Retina (tissue), 1 donor: ENCODE measurements at places on chromosomes 4 and X.
A peak's percentile ranks its signal among the peaks of the same experiment; 100 is the strongest.

DNA sequence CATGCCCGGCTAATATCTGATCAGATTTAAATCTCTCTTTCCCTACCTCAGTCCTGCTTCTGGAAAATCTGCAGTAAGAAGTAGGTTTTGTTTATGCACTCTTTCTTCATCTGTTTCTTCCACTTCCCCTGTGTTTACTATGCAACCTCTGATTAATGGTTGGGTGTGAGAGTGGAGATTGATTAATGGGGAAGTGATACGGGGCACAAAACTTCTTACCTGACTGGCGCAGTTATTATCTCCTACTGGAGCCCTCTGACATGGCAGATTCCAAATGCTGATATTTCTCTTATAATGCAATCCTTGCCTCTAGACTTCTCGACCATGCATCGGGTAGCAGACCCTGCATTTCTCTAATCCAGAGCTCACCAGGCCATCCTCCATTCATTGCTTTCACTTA is 60.2 kb upstream of the HPGD start:
- DNase-seq = no peak

DNA sequence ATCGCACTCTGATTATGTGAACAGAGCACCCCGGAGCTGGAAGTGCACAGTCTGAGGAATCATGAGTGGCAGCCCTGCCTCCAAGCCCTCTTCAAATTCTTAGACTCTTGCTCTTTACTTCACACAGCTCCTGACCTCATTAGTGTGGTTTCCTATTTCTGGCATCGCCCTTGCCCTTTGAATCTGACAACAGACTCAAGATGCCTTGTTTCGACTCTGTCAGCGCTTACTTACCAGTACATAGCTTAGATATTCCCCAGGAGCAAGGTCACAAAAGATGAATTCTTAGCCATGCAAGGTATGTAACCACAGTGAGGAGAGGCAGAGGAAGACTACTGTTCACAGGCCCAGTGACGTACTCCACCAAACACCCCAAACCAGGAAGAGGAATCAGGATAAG is 167.2 kb downstream of the KDR start:
- DNase-seq = no peak

GRCh38 chr4:57109847-57110639 is at the start of gene IGFBP7:
Gene IGFBP7, minus strand, starts transcription at chr4:57110385. Its CDS starts 34 bp downstream, at chr4:57110351.
- DNase-seq = peak; percentile 71

GRCh38 chr4:109589119-109589518 is 29.1 kb downstream of the MCUB start:
- DNase-seq = no peak

- DNase-seq = no peak
Measured at GRCh38 chr4:605702-606425, 19.5 kb upstream of the PDE6B start.

GRCh38 chr4:109332926-109333464 is 30.5 kb upstream of the COL25A1 start:
- no peak for DNase-seq

- no peak for DNase-seq
Measured at GRCh38 chr4:146059865-146060264, 115.7 kb upstream of the LSM6 start.

DNA sequence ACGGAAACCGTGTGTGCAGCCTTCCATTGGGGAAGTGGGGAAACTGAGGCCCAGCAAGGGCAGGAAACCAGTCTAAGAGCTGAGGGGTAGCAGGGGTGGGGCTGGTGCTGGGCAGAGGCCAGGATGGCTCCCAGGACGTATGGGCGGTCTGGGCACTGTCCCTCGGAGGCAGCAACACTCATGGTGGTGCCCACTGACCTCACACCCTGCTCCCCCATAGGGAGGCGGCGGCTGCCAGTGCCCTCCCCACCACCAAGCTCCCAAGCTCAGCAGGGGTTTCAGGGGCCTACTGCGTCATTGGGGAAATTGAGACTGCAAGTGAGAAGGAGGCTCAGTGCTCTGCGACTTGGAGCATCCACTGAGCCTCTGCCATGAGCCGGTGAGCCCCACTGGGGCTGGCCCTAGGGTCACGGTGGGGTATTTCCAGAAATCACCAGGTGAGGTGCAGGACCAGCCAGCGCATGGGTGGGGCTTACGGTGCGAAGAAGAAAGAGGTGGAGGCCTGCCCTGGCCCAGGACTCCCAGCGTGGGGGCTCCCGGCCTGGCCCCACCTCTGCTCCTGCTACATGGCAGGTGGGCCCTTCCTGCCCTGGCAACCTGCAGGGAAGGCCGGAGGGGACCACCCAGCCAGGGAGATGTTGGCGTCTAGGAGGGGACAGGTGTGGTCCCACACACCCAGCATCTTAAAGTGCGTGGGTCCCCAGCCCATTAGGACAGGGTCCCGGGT is 915 bp downstream of the MSANTD1 start:
- no peak for DNase-seq

- no peak for DNase-seq
Measured at GRCh38 chr4:6085691-6086628, 67.7 kb upstream of the C4orf50 start.

GRCh38 chr4:112075906-112076305 is 69.3 kb upstream of the FAM241A start:
- no peak for DNase-seq

GRCh38 chrX:53882331-53882730 is 161.9 kb downstream of the PHF8 start:
- DNase-seq = no peak

DNA sequence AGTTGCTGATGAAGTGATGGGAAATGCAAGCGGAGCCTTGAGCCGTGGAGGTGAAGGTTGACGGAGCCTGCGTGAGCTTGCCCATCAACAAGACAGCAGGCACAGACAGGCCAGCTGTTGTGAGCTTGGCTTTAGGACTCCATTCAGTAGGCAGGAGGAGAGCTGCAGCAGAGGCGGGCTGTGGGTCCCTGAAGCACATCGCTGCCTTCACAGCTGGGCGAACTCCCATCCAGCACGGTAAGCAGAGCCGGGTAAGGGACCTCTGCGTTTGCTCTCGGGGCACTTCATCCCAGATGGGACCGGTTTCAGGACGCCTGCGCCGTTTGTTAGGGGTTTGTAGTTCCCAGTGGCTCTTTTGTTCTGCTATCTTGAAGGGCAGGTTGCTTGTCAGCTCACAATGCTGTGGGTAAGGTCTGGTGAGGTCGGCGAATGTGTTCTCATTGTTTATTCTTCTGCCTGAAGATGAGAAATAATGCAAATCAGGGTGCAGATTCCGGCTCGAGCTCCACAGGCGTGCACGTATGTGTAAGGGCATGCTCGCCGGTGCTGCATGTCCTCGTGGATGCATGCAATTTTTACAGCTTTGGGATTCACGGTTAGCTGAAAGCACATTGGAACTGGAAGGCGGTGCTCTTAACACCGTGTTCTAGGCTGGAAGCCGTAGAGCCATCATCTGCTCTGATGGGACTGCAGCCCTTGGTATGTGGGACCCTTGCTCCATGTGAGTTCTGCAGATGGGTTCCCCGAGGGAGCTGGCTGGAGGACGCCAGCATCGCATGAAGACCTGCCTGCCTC is 54.6 kb upstream of the CLDN34 start:
- DNase-seq = peak; percentile 75

DNA sequence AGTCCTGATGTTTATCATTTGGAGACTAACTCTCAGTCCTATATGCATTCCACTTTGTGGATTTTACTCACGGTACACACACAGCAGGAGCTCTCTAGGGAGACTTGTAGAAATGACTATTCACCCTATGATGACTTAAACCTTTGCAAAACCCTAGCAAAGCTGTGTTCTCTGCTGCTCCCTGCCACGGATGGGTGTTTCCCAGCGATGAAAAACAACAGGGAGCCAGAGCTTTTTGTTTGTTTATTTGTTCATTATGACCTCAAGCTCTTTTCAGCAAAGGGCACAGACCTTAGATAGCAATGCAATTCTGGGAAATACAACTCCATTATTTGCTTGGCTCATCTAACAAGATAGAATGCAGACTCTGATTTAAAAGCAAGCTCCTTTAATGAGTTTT is 156.6 kb downstream of the GRIA3 start:
- DNase-seq = no peak

DNA sequence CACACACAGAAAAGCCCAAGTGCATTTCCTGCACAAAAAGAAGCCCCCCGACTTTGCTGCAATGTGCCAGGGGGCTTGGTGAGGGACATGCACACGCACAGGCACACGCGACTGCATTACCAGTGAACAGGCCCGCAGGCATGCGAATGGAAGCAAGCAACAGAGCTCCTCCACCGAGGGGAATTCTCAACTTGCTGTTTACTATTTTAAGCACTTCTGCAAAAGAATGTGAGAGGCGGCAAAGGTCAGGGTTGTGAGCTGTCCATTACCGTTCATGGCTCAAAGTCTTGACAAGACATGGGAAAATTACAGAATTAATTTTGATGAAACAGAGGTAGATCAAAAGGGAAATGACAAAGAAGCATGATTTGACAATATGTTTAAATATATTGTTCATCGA is 342.5 kb upstream of the NOCT start:
- DNase-seq = no peak

DNA sequence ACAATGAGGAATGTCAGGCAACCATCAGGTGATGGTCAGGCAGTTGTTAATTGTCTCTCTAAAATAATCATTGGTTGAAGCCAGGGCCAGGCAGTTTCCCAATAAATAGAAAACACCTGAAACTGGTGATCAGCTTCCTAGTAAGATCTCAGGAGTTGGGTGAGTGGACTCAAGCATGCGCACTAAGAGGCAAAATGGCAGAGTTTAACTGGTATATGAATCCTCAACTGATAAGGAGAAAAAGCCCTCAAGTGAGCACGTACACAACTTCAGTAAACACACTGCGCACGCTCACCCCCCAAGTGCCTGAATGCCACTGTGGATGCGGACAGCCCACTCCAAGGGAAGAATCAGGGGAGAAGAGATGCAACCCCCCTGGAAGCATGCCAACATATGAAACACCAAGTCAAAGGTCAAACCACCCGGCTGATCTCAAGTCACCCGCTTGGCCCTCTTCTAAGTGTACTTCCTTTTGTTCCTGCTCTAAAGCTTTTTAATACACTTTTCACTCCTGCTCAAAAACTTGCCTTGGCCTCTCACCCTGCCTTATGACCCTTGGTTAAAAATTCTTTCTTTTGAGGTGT is 39.9 kb downstream of the LNX1 start:
- no peak for DNase-seq

DNA sequence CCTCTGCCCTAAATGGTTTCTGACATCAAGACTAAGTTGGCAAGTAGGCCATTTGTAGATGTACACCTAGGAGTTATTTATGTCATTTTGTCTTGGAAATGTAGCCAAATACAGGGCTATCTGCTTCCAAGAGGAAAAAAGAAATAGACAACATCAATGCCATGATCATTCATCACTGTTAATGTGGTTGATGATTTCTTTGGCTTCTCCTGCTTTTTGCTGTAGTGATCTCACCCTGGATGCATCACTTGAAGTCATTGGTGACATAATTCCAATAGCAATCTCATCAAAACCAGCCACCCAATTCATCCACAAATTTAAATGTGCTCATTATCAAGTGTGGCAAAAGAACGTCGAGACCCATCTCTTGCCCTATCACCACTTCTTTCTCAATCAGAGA is 222.6 kb upstream of the PPARGC1A start:
- DNase-seq = no peak

DNA sequence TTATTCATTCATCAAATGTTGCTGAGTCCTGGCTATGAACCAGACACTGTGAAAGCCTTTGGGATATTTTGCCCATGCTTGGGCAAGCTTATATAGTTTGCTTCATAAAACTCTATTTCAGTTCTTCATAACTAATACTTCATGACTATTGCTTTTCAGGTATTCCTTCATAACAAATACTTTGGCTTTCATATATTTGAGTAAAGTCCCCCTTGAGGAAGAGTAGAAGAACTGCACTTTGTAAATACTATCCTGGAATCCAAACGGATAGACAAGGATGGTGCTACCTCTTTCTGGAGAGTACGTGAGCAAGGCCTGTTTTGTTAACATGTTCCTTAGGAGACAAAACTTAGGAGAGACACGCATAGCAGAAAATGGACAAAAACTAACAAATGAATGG is 1.7 kb upstream of the AFP start:
- DNase-seq = no peak

DNA sequence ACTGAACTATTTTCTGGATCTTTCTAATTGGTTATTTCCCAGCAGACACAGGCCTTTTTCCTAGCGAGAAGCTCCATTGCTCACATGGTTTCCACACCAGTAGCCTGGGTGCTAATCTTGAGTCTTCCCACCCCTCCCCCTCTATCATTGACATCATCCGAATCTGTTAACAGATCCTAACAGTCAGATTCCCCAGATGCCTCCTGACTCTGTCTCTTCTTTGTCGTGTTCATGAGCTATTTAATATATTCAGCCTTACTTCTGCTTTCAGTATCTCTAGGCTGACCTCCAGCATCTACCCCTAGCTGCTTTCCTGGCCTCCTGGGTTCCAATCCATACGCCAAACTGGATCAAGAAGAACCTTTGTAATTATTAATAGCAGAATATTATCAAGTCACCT is 85.0 kb downstream of the CLNK start:
- DNase-seq = no peak

DNA sequence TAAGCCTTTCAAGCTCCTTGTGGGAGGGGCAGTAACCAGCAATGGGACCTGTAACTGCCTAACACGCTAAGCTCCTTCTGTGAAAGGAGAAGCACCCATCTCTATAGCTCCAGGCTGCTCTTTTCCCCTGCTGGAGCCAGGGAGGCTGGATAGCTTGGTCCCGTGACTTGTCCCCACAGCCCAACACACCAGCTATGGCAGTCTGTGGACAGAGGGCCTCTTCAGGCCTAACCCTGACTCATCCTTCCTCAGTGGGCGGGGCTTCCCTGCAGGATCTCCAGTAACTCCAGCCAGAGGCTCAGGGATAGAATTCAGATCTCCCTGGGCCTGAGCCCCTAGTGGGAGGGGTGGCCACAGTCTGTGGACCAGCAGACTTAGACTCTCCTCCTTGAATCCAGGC is 1290.1 kb downstream of the PCDH7 start:
- DNase-seq = no peak

- DNase-seq = no peak
Measured at GRCh38 chr4:114997576-114998247, 115.7 kb downstream of the NDST4 start.

GRCh38 chr4:39741401-39741800 is 43.5 kb downstream of the UBE2K start:
- DNase-seq = no peak

GRCh38 chr4:77123411-77123810 is 33.6 kb upstream of the CCNG2 start:
- no peak for DNase-seq

- no peak for DNase-seq
Measured at GRCh38 chr4:722851-723360, 17.3 kb downstream of the PCGF3 start.

DNA sequence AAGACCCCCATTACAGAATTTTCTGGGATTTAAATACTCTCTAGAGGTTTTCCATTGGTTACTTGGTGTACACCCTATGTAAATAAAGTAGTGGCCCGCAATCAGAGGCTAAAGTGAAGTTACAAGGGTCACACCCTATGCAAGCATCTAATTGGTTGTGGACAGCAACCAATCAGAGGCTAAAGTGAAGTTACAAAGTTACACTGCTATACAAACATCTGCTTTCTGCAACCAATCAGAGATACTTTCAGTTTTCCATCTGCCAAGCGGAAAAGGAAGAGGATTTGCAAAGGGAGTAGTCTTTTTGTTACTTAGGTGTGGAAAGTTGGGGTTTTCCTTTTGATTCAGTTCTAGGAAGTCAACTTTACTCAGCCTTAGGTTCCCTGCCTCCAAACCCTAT is 2.0 kb upstream of the ATRX start:
- no peak for DNase-seq
